ENCODE measurements at places on chromosomes 1 and 21.

DNA sequence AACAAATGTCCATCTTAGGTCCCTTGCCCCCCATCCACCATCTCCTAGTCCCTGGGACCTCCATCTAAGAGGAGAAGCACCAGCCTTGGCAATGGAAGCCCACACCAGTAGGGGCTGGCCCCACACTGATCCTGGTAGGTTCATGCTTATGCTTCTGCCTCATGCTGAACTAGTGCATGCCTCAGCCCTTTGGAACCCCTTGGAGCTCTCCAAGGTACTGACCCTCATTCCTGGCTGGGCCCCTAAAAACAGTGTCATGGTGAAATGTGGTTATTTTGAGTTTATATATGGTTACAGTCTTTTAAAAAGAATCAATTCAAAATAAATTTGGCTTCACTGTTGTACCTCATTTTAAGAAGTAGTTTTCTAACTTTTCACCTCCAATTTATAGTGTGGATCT lies 108.3 kb downstream of the HIVEP3 start:
- peak; percentile 21 for DNase-seq

GRCh38 chr1:110235834-110236682 lies 25.9 kb downstream of the KCNC4 start:
- DNase-seq = no peak

- DNase-seq = no peak
Observed at GRCh38 chr21:41819856-41820281, 53.0 kb upstream of the RIPK4 start.

- DNase-seq = no peak
Observed at GRCh38 chr1:172781513-172782140, 122.7 kb downstream of the FASLG start.

DNA sequence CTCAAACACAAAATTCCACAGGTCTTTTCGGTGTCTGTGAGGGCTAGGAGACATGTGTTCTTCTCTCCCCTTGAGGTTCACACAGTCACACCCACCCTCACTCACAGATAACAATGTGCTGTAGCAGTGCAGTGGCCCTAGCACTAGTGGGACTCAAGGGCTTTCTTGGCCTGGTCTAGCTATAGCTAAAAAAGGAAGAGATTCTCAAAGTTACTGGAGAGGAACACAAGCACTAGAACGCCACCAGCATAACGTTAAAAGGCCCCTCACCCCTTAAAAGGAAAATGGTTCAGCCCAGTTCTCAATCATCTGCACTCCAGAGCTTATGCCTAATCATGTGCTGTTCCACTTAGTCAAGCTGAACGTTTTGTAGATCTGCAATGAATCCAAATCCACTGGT lies 39.5 kb downstream of the RGS8 start:
- DNase-seq = no peak

DNA sequence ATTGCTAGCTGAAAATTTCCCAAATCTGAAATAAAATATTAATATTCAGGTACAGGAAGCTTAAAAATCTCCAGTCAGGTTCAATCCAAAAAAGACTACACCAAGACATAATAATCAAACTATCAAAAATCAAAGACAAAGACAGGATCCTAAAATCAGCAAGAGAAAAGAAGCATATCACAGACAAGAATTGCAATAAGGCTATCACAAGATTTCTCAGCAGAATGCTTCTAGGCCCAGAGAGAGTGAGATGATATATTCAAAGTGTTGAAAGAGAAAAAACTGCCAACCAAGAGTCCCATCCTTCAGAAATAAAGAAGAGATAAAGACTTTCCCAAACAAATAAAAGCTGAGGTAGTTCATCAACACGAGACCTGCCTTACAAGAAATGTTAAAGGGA lies 5.0 kb upstream of the SELP start:
- DNase-seq = no peak

GRCh38 chr1:7388141-7388487 lies 383.0 kb upstream of the VAMP3 start:
- no peak for DNase-seq

- DNase-seq = no peak
Observed at GRCh38 chr1:212618466-212619210, 10.1 kb downstream of the ATF3 start.

GRCh38 chr1:53061123-53061858 lies 722 bp upstream of the PODN start:
- DNase-seq = no peak

- DNase-seq = no peak
Observed at GRCh38 chr21:17428484-17428869, 84.4 kb upstream of the CXADR start.

DNA sequence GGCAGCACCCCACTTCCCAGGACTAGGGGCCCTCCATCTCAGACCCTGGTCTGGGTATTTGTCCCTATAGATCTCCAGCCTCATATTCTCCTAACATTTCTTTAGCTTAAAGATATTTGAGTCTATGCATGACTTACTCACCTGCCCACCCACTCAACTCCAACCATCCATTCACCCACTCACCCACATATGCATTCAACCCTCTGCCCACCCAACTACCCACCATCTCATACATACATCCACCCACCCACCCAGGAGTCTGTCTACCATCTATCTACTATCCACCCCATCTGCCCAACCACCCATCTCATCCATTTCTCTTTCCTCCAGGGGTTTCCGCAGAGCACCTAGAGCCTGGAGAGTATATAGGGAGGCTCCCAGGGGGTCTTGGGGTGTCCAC lies 42.7 kb downstream of the FAAH start:
- no peak for DNase-seq

- no peak for DNase-seq
Observed at GRCh38 chr1:155184351-155184811, 10.7 kb downstream of the TRIM46 start.

DNA sequence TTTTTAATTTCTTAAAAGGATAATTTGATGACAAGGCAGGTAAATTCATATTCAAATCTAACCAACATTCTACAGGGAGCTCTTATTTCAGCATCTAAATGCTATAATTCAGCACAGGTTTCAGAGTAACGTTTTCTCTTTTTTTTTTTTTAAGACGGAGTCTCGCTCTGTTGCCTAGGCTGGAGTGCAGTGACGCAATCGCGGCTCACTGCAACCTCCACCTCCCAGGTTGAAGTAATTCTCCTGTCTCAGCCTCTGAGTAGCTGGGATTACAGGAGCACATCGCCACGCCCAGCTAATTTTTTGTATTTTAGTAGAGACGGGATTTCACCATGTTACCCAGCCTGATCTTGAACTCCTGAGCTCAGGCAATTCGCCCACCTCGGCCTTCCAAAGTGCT lies 66.5 kb downstream of the EIF4G3 start:
- DNase-seq = no peak

- DNase-seq = no peak
Observed at GRCh38 chr1:236952246-236953003, 51.8 kb downstream of the MT1HL1 start.

DNA sequence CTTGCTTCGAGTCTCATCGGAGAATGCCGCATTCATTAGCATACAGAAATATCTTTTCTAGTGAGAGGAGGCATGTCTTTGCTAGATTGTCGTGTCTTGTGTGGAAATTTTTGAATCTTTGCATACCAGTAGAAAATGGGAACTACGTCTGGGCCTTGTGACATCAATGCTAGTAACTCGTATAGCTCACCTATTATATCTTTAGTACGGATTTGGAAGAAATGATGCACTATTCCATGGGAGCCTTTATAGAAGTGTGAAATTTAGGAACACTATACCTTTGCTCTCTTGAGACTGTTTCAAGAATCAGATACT lies 835 bp downstream of the UHMK1 start:
- DNase-seq = no peak

GRCh38 chr1:151267760-151268159 lies 13.2 kb downstream of the PSMD4 start:
- DNase-seq = no peak

DNA sequence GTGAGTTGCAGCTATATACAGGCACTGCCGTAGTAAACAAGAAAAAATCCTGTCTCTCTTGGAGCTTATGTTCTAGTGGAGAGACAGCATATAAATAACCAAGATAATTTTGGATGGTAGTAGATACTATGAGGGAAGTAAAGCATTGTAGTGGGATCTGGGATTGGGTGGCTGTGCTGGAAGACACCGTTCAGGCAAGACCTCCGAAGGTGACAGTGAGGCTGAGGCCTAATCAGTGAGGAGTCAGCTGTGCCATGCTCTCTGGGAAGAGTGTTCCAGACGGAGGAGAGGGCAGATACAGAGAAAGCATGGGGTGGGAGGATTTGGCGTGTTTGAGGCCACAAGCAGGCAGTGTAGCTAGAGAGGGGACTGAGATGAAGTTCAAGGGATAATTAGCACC lies 6.0 kb downstream of the TMEM222 start:
- no peak for DNase-seq

DNA sequence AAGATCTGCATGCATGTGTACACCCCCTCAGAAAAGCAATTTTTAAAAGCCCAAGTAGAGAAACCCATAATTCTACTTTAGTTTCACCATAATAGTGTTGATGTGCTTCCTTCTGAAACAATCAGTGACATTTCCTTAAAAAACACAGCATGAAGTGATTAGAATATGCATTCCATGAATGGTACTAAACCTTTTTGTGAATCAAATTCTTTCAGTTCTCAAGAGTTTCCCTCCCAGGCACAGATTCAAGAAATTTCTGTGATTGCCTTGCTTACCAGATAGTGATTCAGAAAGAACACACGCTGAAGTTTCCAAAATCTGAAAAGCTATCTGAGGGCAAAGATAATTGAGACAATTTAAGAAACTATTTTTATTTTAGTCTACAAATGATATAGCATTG lies 136.4 kb upstream of the ADGRL2 start:
- DNase-seq = no peak

- no peak for DNase-seq
Observed at GRCh38 chr1:210239349-210240111, 6.9 kb downstream of the SERTAD4 start.

DNA sequence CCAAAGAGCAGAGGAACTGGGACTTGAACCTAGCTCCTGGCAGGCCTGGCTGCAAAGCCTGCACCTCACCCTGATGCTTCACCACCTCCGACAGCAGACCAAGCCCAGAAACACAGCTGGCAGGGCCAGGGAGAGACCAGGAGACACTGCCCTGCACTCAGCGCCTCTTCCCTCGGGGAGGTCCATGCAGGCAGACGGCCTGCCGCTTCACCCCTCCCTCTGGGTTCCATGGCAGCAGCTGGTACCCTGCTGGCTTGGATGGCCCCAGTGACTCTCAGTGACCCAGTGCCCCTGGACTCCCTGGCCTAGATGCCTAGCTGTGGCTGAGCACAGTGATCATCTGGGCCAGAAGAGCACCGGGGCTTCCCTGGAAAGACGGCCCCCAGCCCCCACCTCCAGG lies 65.3 kb upstream of the TARDBP start:
- DNase-seq = no peak

DNA sequence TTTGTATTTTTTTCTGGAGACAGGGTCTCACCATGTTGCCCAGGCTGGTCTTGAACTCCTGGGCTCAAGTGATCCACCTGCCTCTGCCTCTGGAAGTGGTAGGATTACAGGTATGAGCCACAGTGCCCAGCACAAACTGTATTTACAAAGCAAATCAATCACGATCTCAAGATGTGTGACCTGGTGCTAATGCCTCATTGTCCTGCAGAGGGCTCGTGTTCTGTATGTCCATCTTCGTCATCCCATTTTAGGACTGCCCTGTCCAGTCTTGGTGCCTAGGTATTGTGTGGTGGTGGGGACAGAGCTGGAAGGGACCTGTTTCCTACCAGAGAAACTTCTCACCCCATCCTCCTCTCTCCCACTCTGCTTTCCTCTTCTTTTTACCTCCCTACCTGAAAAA lies 20.2 kb downstream of the PROK1 start:
- no peak for DNase-seq

DNA sequence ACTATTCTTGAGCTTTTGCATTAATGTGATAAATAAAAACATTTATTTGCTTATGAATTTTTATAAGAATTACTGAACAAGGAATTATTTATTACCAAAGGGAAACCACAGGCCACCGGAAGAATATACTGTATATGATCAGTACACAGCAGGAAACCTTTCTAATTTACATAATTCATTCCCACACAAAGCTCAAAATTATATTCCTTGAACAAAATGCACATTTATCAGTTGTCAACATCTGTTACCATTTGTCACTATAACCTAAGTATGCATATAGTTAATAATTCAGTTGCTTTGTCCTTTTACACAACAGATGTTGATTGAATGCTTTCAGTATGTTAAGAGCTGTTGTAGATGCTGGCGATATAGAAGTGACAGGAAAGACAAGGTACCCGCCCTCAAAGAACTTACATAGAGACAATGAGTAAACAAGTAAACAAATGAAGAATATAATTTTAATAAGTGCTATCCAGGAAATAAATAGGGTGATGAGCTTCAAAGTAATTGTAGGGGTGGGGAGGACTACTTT lies 27.2 kb downstream of the VPS45 start:
- no peak for DNase-seq

GRCh38 chr1:113217447-113218208 lies 144.6 kb downstream of the LRIG2 start:
- no peak for DNase-seq

GRCh38 chr1:86645851-86646250 lies 58.5 kb upstream of the SH3GLB1 start:
- no peak for DNase-seq

DNA sequence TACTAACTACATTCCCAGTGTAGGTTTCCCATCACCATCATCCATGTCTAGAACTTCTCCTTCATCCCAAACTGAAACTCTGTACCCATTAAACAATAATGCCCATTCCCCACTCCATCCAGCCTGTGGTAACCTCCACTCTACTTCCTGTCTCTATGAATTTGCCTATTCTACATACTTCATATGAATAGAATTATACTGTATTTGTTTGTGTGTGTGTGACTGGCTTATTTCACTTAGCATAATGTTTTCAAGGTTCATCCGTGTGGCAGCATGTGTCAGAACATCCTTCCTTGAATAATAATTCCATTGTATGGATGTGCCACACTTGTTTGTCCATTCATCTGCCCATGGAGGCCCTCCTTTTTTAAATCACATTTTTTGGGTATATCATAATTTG lies 35.7 kb downstream of the ATP2B4 start:
- no peak for DNase-seq

- DNase-seq = no peak
Observed at GRCh38 chr1:36773827-36774541, 260.3 kb downstream of the GRIK3 start.

- DNase-seq = no peak
Observed at GRCh38 chr21:43903451-43904091, 38.5 kb downstream of the AGPAT3 start.

DNA sequence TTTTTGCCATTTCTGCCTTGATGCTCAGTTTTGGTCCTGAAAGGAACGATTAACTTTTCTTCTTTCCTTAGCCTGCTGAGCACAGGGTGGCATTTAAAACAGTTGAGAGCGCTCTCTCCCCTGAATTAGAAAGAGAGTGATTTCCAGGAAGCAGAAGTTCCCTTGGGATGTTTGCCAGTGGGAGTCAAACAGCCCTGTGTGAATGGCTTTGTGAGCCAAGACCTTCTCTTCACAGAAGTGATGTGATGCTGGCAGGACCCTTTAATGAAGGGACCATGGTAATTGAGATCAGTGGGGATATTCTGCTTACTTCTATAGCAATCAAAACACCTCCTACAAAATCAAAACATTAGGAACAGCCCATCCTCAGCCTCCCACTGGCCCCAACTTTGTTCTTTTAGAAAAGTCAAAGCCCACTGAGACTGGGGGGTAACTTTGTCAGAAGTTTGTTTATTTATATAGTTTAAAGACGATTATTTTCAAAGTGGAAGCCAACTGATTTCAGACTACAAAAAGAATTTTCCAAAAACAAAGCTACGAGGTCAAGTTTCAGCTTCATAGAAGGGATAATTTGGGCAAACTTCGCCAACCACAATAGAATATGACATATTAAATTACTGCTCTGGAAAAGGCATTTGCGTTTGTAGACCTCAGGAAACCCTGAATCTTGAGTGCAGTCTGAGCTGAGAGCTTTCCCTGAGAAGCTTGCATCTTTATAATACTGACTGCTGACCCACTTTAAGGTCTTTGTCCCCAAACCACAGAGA lies 122.7 kb downstream of the GABPA start:
- no peak for DNase-seq

Measured in CD4-positive, alpha-beta T cell treated with Interleukin-6 at 100 ng/mL for 8 hours (primary cell).